ENCODE measurements at places on chromosomes 4 and X.
A peak's percentile ranks its signal among the peaks of the same experiment; 100 is the strongest.

DNA sequence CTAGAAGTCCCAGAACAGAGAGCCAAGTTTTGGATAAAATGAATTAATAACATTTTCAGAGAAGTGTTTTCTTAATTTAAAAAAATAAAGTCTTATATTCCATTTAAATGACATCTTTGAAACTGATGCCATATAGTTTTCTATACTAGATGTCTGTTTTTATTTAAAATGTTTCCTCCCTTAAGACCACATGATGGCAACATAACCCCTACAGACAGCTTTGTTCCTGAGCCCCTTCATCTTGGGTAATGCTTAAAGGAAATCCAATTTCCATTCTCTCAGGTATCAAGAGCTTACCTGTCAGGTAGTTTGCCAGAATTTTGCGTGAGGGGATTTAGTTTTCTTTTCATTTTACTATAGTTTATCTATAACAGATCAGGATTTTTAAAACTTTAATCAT, 181.4 kb upstream of the UGT8 start:
- no peak for DNase-seq

DNA sequence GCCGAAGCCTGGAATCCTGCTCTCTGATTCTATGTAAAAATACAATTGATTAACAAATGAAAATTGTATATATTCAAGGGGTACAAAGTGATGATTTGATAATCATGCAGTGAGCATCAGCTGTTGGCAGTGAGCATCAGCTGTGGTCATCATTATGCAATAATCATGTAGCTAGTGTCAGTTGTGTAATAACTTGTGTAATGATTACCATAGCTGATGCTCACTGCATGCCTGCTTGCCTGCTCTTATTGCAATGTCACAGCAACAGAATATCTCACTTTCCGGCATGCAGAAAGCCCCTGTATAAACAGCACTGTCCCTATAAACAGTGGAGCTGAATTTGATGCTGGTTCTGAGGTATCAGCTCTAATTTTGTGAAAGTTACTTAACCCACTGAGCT, 46.8 kb downstream of the SULT1B1 start:
- DNase-seq = peak; percentile 80

- DNase-seq = peak; percentile 41
Observed at GRCh38 chr4:11475871-11476270, 47.2 kb upstream of the HS3ST1 start.

- DNase-seq = no peak
Observed at GRCh38 chr4:24529555-24529954, 54.8 kb downstream of the DHX15 start.

GRCh38 chrX:141701072-141701471, 2.5 kb upstream of the SPANXD start:
- peak; percentile 34 for DNase-seq

GRCh38 chrX:40474205-40474626, 106.6 kb upstream of the ATP6AP2 start:
- peak; percentile 7 for DNase-seq

DNA sequence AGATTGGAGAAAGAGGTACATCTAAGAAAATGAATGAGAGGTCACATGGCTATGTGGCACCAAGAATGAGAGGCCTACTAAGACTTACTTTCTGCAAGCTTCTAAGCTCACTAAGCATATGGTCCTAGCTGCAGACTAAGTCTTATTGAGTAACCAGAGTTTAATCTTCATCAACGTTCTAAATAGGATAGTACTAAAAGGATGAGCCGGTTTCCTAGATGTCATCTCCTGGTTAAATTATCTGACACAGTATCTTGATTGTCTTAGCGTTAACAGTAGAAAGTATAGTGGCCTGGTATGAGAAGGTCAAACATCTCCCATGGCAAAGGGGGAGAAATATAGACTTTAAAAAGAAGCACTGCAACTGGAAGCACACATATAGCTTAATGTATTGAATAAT, 448.1 kb downstream of the PDGFC start:
- DNase-seq = no peak

- DNase-seq = no peak
Observed at GRCh38 chrX:51851507-51852085, 41.8 kb upstream of the MAGED1 start.

GRCh38 chr4:167443841-167444240, 209.5 kb upstream of the SPOCK3 start:
- DNase-seq = no peak

- DNase-seq = peak; percentile 23
Observed at GRCh38 chrX:134459683-134460004, 321 bp upstream of the HPRT1 start.
